ENCODE measurements at places on chromosomes 2 and 18.

DNA sequence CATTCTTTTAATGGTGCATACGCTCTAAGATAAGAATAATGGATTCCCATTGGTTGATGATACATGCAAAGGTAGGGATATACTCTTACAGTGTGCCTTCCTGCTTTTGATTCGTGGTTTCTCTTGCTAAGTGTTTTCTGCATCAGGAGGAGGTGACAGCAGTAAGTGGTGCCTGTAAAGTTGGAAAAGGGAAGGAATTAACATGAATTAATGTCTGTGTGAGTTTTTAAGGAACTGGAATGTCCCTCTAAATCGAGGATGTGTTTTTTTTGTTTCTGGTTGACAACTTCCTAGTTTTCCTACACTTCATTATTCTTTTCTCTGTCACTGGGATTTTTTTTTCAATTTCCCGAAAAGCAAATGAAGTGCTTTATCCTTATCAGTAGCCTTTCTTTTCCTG, 54.4 kb downstream of the CRIM1 start:
- DNase-seq: no peak

GRCh38 chr2:106523976-106524665, 37.0 kb downstream of the CD8B2 start:
- no peak for DNase-seq

GRCh38 chr2:48454504-48454903, 75.5 kb upstream of the STON1 start:
- no peak for DNase-seq

DNA sequence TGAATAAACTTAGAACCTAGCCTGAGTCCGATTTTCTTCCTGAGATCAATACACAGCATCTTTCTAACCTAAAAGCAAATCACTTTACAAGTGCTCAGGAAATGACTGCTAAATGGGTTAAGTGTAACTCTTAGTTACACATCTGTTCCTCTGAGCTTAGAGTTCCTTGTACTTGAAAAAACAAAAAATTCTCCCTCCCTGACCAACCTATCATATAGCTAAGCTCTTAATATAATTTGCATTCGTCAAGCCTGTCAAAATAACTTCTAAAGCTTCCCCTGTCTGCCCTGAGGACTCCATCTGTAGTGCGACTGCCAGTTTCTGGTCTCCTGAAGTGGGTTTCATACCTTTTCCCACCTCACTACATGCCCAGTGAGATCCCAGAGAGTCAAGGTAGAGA, 190.4 kb downstream of the NCK2 start:
- no peak for DNase-seq

- no peak for DNase-seq
These were observed 18.2 kb downstream of the LYPD6B start for GRCh38 chr2:149056541-149057255.

DNA sequence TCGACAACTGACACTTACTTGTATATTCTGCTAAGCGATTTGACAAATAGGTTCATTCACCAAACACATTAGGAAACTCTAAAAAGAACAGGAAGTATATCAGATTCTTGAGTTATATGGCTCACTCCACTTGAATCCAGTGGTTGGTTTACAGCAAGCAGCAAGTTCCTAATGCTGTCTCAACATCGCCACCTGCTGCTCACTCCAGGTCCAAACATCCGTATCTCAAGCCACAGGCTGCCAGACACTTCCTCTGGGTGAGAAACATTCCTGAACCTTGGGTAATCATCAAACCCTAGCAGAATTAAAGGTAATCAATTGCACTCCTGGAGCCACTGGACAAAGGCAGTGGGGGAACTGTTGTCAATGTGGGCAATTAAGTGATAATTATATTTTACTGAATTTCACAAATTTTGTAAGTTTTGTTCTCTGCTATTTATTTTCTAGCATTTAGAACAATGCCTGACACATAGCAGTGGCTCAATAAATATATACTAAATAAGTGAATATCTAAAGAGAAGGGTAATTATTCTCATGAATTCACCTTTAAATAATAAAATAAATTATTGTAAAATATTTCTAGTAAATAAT, 107.1 kb upstream of the TTN start:
- DNase-seq: peak; percentile 50

DNA sequence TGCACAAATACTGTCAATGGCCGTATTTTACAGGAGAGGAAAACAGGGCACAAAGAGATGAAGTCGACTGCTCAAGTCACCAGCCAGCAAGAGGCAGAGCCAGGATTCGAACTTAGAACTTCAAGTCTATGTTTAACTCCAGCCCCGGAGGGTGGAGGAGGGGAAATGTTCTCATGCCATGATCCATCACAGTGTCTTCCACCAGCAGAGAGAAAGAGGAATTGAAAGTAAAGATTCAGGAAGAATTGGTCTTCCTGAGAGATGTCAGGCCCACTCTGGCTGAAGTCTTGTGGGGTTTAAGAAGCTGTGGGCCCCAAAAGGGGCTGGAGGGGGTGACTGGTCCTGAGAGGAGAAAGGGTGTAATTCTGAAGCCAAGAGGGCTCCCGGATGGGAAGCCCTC, 260.0 kb downstream of the TNS1 start:
- DNase-seq: no peak

DNA sequence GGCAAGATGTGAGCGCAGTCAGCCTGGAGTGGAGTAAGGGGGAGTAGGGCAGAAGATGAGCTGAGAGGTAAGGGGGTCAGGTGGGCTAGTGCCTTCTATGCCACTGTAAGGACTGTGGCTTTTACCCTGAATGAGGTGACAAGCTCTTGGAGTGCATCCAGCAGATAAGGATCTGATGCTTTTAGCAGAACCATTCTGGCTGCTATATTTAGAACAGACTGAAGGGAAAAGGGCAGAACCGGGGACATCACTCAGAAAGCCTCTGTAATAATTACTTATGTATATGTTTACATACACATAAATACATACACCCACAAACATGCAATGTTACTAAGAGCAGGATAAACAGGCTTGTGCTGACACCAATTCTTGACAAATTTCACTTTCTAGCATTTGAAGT, 124.8 kb downstream of the DTNB start:
- no peak for DNase-seq

GRCh38 chr2:237453671-237454070, 33.4 kb upstream of the MLPH start:
- no peak for DNase-seq

DNA sequence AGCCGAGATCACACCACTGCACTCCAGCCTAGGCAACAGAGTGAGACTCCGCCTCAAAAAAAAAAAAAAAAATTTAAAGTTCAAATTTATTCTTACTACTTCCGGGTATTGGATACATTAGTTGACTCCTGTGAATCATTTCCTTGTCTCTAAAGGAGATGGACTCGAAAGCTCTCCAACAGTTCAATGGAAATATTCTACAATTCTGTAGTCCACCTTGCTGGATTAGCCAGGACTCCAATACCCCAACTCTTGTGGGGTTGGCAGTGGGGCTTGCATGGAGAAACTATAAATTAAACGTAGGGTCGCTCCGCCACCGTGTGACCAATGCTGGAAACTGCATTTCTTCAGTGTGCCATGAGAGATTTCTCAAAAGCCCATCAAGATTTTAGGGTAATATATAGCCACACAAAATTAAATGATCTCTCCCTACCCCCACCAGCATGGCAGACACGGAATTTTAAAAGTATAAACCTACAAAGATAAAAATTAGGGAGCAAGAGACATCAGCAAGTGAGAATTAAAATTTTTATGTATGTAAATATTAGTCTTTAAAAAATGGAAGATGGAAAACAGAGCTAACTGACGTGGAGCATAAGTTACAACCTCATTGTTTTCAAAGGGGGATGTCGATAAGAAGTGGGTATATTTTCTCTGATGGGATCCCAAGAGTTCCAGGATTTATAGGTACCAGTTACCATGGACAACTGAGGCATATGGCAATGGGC, 27.8 kb upstream of the GAREM2 start:
- peak; percentile 82 for DNase-seq

All from hematopoietic multipotent progenitor cell treated with erythropoietin and hydrocortisone succinate and interleukin-3 and kit ligand, for 17 days (in vitro differentiated cells).